EL (cell line): ENCODE measurements at places on chromosomes 7 and 10.

DNA sequence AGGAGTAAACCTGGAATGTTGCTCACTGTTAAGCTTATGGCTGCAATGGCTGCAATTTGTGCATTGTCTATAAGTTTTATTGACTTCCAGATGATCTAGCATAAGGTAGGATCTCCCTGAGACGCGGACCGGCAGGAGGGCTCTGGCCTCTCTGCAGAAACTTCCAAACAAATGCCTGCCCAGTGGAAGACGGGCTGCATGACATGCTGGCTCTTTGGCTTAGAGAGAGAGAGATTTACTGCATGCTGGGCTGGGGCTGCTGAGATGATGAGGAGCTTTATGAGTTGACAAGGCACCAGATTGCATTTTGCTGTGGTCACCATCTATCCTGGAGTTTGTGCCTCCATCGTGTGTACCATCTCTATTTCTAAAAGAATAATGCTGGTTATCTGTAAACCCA, 193.2 kb downstream of the GALNT17 start:
- no peak for DNase-seq

DNA sequence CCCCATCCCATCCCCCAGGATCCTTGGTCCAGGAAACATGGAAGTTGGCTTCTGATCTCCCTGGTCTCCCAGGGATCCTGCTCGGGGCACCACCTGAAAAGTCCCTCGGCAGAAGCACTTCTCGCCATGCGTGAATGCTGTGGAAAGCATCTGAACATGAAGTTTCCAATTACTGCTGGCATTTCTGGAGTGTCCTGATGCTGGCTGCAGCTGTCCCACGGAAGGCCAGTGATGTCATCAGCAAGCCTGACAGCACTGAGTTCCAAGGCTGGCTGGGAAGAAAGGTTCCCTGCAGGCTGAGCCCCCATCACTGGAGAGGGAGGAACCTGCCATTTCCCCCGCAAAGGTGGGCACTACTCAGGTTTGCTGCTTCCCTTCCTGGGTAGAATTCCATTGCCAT, 71.4 kb downstream of the KCNMA1 start:
- DNase-seq, result peak; percentile 31

DNA sequence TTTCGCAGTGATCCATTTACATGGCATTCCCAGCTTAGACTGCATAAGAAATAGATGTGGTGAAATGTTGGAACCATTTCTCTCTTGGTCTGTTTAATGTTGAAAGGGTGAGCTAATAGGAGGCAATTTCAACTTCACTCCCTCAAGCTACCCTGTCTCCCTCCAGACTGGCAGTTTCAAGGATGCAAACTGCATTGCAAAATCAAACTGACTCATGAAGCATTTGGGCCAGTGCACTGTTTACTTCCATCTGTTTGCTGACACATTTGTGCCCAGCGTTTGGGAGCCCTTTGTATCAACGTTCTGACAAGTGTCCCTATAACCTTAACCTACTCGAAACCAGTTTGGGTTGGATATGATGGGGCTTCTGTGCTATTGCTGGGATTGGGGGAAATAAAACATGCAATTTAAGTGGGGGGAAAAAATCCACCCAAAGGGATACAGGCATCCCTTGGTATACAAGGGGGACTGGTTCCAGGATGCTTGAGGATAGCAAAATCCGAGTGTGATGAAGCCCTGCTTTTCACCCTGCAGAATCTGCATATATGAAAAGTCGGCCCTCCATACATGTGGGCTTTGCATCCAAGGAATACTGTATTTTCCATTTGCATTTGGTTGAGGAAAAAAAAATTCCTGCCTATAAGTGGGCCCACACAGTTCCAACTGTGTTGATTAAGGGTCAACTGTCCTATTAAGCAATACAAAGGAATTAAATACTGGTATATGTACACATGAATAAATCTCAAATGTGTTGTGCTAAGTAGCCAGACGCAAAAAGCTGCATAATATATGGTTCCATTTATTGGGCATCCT, 15.6 kb downstream of the RHEB start:
- peak; percentile 84 for DNase-seq

DNA sequence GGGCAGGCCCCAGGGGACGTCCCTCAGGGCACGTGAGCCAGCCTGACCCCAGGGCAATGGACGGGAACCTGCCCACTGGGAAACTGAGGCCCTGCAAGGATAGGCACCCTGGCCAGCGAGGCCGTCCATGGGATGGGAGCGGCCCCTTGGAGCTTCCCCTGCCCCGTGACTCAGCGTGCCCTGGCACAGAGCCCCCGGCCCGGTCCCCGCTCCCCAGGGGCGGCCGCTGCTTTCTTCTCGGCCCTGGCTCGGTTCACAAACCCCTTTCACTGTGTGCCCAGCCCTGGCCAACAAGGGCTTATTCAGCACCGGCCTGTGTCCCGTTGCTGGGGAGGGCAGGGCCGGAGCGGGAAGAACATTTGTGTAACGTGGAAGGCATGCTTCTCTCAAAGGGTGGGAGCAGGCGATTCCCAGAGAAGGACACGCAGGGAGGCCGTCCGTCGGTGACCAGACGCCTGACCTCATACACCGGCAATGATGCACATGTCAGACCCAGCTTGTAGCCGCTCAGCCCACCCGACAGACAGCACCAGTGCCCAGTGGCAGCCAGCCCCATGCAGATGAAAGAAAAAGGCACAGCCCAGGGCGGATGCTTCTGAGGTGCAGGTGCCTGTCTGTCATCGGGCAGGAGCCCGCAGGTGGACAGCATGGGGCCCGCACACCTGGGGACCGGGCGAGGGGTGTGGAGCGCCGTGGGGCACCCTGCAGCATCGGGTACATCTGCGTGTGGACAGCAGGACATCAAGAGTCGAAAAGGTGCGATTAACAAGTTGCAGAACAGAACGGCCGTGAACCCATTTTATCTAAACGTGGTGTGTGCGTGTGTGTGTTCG, 94.5 kb downstream of the PDGFA start:
- DNase-seq, result no peak

DNA sequence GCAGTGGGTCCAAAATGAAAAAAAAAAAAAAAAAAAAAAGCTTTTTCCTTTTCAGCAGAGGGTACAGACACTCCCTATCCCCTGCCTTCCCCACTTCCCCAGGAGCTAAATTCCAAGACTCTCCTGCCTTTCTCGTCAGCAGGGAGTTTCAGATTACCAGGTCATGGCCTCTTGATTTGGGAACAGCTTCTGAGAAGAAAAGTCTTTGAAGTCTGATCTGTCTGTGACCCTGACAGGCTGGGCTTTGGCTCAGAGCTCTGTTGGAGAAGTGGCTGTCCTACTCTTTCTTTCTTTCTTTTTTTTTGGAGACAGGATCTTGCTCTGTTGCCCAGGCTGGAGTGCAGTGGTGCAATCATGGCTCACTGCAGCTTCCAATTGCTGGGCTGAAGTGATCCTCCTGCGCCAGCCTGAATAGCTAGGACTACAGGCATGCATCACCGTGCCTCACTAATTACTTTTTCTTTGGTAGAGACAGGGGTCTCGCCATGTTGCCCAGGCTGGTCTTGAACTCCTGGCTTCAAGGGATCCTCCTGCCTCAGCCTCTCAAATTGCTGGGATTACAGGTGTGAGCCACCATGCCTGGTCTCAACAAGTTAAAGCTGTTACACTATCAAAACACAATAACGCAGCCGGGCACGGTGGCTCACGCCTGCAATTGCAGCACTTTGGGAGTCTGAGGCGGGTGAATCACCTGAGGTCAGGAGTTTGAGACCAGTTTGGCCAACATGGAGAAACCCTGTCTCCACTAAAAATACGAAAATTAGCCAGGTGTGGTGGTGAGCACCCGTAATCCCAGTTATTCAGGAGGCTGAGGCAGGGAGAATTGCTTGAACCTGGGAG, 59.9 kb downstream of the COL26A1 start:
- DNase-seq, result no peak

DNA sequence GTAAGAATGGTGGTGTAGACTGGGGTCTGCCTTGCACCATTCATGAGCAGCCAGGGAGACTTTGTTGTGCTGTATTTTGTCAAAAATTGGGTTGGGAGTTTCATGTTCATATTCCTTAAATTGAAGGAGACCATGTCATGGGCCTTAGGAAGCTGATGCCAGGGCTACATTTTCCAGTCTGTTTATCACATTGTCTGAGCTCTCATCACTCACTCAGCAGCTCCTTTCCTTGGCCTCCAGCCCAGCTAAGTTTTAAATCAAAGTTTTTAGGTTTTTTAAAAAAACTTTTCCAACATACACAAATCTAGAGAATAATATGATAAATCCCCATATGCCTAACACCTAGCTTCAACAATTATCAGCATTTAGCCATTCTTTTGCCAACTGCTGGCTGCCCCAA, 12.6 kb upstream of the FAM13C start:
- no peak for DNase-seq

DNA sequence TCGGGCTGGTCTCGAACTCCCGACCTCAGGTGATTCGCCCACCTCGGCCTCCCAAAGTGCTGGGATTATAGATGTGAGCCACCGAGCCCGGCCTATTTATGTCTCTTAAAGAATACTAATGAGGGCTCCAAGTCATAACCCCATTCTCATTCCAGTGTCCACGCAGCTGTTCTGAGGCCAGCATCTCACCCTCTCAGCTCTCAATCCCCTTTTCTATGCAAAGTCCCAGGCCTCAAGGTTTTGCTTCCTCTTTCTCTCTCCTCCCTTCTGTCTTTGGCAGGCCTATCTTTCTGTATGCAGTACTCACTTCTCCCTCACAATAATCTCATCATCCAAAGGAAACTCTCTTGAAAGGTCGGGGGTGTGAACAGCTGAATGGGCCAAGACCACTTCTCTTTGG, 28.0 kb upstream of the VSIR start:
- no peak for DNase-seq

GRCh38 chr7:142153400-142153799, 41.9 kb downstream of the MGAM2 start:
- DNase-seq, result peak; percentile 3

DNA sequence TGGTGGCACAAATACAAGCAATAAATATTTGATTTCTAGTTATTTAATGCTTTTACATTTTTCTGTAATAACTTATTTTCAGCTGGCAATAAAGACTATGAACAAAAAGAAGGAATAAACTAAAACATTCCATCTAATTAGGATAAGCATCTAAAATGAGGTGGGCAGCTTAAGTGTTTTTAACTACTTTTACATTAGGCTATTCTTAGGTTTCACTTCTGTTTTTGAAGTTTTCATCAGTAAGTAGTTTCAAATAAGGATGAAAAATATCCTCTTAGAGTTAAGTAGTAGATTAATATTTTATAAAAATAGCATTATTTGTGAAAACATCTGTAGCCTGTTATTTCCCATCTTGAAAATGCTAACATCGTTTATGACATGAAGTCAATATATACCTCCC, 15.9 kb downstream of the NT5C2 start:
- no peak for DNase-seq

DNA sequence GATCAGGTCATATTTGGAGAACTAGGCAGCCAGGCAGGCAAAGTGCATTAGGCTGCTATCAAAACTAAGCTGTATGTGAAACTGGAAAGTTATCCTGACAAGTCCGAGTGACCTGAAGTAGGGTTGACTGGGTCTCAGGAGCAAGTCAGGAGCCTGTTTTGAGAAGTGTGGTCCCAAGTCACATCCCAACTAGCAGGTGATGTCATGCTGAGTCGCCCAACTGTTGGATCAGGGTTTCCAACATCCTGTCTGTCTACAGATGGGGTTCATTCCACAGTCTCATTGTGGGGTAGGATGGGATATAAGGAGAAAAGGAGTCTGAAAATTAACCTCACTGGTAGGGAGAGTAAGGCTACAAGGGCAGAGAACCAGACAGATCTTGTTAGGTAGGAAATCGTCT, 27.0 kb downstream of the SLC26A4 start:
- DNase-seq, result peak; percentile 54

- peak; percentile 34 for DNase-seq
Observed at GRCh38 chr7:100583132-100584053, 2.5 kb downstream of the LRCH4 start.

- DNase-seq, result no peak
Observed at GRCh38 chr10:74419491-74419951, 268.5 kb downstream of the ADK start.

DNA sequence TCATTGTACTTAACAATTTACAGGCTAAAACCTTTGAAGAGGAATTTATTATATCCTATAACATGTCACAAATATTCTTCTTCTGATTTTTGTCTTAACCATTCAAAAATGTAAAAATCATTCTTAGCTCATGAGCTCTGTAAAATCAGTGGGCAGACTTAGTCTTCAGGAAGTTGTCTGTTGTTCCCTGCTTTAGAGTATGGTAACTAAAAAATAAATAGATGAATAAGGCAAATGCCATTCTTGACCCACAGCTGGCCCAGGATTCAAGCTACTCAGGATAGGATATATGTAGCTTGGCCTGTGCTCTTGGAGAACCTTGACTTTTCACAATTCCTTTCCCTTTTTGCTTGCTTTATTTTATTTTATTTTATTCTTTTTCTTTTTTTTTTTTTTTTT, 51.5 kb downstream of the LRRC4 start:
- DNase-seq, result peak; percentile 8

GRCh38 chr7:43647673-43648472, 65.0 kb downstream of the STK17A start:
- peak; percentile 99 for DNase-seq

GRCh38 chr10:127909716-127910463, 3.0 kb downstream of the PTPRE start:
- no peak for DNase-seq

GRCh38 chr7:103919272-103919868, 70.1 kb downstream of the RELN start:
- no peak for DNase-seq

- DNase-seq, result no peak
Observed at GRCh38 chr10:127402596-127403409, 146.3 kb upstream of the NPS start.

DNA sequence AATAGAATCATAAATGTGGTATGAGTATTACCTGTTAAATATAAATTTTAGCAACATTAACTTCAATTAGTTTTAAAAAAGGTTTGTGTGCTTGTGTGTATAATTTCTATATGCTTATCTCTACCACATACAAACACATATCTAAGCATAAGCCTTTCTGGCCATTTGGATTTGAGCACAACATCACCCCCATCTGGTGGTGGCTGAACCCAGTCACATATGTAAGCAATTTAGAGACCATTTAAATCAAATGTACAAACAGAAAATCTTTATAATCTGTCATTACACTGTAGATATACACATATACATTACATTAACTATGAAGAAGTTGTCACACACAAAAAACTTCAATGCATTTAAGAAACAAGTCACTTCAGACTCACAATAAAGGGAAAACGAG, 31.7 kb downstream of the GPR22 start:
- peak; percentile 38 for DNase-seq

GRCh38 chr7:72446131-72446530, 34.0 kb upstream of the CALN1 start:
- no peak for DNase-seq

GRCh38 chr10:133022776-133023100, 65.0 kb upstream of the ADGRA1 start:
- no peak for DNase-seq
